ENCODE measurements at places on chromosomes 6 and 20.

GRCh38 chr6:31836047-31836473, 8.5 kb downstream of the HSPA1B start:
- no peak for DNase-seq

GRCh38 chr6:6284221-6284966, 36.1 kb downstream of the F13A1 start:
- no peak for DNase-seq

- peak; percentile 51 for DNase-seq
These were observed 632 bp downstream of the LIN28B start for GRCh38 chr6:104957301-104958177.

DNA sequence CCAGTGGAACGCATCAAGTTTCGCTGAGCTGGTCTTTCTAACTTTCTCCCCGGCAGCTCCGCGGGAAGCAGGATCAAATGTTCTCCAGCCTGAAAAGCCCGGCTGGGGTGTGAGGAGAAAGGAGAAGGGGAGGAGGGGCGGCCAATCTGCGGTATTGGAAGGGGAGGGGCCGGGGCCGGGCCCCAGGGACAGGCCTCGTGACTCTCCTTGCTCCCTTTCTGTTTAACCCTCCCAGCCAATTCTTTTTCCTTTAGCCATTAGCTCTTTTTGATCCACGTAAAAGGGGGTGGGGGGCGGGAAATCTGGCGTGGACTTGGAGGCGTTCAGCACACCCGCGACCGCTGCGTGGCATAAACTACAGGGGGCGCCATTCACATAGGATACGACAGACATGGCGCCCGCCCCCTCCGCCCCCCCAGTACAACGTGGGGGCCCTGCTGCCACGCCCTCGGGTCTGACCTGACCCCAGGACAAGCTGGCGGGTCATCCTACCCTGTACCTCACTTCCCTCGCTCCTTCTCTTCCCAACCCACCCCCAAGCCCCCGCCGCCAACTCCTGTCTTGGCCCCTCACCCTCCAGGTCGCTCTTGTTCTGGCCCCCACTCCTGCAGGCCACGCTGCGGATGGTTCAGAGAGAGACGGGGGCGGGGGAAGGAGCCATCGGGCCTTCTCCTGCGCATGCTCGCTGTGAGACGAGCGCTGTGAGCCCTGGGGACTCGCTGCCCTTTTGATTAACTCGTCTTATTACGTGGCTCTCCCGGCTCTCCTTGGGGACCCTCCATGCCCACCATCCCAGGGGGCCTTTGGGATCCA, 7.8 kb upstream of the MDGA1 start:
- DNase-seq, result peak; percentile 86

DNA sequence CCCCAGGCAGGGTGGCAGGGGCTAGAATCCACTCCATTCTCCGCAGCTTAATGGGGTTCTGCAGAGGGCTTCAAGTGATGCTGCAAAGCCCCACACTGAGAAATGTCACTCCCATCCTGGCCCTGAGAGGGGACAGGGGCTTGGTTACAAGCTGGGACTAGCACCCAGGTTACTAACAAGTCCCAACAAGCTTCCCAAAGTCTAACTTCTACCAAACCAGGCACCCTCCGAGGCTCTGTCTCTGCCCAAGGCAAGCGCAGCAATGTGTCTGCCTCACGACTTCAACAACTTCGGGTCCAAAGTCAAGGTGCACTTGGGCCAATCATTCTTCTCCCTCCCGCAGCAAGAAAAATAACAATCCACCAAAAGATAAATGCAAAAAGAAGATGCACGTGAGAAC, 45.6 kb downstream of the NFATC2 start:
- no peak for DNase-seq

- DNase-seq, result no peak
These were observed 186.0 kb downstream of the DTNBP1 start for GRCh38 chr6:15476631-15477380.

DNA sequence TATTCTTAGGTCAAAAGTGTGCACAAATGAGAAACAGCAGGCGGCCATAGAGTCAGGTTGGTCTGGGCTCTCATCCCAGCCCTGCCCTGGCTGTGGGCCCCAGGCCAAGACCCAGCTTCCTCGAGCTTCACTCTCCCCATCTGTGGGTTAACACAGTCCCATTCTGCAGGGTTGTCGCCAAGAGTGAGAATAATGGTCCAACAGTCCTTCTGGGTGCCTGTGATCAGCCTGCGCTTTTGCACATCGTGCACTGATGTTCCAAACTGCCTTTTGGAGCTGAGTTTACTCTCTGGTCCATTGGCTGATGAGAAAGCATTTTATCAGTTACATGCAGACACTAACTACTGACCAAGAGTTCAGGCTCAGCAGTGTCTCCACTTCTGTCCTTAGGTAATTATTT, 82.6 kb downstream of the INSM1 start:
- DNase-seq, result no peak

Measured in Daoy (cell line).